Hippocampal formation (tissue), 2 donors: ENCODE measurements at places on chromosomes 2 and 18.

- no peak for DNase-seq
Measured at GRCh38 chr2:104046466-104046865, 807.4 kb upstream of the POU3F3 start.

- DNase-seq, result no peak
Measured at GRCh38 chr2:3257826-3258225, 119.8 kb downstream of the EIPR1 start.

DNA sequence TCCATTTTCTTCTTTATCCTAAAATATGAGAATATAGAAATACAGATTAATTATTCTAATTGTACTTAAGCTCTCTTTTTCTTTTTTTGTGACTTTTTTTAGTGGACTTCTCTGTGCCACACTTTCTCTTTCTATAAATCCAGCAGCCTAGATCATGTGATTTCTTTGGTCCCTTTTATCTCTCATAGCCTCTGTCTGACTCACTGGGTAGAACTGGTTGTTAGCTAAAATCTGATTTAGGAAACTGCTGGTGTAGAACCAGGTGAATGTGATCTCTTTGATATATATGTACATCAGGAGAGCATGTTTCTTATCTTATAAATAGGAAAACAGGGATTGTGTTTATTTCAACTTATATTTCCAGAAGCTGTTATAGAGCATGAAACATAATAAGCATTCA, 54.9 kb downstream of the VRK2 start:
- no peak for DNase-seq

GRCh38 chr2:37637190-37637860, 34.1 kb downstream of the CDC42EP3 start:
- no peak for DNase-seq

- no peak for DNase-seq
Measured at GRCh38 chr18:54626779-54627178, 35.7 kb downstream of the DYNAP start.

DNA sequence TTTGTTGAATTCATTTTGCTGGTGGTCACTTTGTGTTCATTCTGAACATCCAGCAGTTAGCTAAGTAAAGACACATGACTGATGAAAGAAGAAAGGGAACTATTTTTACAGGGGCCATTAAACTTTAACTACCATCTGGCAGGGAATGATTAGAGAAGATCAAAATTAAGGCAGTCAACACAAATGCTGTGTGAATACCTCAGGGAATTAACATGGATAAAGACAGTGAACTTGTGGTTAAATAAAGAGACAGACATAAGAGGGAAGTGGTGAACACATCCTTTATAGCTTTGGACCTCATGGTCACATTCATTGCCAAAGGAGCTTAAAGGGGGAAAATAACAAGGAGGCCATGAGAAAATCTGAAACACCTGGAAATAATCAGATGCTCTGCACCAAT, 52.6 kb upstream of the ATP5MC3 start:
- no peak for DNase-seq

DNA sequence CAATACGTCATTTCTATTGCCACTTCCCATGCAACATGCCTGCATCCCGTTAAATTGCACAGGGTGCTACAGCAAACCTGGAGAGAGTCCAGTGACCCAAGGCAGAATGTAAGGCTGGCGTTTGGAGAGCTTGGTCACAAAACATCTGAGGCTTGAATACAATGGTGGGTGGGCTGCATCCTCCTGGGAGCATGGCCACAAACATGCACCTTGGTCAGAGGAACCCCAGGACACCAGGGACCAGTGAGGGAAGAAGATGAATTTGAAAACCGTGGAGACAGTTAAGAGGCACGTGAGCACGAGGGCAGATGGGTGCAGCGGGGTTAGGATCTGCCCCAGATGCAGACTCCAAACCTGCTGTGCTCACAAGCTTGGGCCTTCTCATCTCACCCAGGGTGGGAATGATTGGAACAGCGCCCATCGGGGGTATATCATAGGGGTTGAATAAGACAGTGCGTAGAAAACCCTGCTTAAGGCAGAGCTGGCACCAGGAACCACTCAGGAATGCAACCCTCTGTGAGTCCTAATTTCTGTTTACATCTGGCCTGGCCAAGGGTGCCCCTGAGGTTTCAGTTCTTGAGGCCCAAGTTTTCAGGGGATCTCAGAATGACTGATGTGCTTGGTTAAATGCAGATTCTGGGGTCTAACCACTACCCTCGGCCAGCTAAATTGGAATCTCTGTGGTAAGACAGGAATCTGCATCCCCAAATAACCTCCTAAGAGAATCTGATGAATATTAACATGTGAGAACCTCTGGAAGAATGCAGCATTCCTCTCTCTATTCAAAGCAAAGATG, 97.2 kb downstream of the ARL4C start:
- DNase-seq, result no peak

DNA sequence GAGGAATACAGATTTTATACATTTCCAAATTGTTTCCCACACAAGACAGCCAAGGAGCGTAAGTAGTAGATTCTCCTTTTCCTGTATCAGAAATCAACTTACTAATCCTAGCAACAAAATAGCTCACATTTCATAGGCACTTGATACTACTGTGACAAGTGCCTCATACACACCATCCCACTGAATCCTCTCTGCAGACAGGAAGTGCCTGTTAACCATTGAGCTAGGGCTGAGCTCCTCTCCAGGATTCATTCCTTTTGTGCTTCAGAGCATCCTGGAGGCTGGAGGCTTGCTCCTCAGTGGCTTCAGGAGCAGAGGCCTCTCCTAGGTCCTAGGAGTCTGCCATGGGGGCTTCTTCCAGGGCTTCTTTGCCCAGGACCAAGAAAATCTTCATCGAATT, 20.8 kb upstream of the ZNF396 start:
- no peak for DNase-seq

DNA sequence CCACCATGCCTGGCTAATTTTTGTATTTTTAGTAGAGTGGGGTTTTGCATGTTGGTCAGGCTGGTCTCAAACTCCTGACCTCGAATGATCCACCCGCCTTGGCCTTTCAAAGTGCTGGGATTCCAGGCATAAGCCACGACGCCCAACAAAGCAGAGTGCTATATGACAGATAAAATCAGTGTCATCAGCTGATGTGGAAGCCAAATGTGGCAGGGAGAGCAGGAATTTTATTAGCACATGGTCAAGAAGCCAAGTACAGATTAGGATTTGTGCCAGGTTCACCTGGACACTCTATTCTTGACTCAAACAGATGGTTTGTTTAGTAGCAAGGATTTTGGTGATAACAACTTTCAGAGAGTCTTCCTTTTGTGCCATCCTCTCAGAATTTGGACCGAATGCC, 62.7 kb downstream of the LCLAT1 start:
- DNase-seq, result no peak

DNA sequence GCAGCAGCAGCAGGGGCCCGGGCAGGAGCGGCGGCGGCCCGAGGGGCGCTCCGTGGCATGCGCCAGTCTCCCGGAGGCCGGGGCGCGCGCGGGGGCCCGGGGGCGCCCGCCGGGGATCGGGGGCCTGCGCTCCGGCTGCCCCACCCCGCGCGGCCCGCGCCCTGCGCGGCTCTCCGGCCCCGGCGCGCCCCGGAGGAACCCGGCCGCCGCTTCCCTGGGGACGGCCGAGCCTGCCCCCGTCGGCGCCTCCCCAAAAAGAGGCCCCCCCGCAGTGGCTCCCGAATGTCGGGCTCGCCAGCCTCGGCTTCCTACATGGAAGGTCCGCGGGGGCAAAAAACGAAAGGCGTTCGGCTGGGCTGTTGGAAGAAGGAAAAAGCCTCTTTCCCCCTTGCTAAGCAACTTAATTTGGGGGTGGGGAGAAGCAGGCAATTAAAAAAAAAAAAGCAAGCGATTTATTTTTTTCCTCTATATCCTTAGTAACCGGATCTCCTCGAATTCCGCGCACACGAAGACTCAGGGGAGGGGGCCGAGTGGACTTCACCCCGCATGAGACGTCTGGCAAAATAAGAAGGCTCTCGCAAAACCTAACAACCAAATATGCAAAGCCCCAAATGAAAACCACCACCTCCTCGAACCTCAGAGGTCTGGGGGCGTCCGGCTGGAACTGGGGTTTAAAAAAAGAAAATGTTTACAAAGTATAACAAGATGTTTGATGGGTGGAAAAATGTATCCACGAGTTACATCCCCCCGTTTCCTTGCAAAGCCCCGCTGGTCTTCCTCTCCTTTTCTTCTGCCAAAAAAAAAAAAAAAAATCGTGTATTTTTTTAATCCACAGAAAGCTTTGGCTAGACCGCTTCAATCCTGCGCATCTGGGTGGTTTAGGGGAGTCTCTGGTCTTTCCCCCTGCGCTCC, at the start of gene SMAD7:
Gene SMAD7, minus strand, starts transcription at position 430 of the 912 bp plus-strand sequence. CDS start 541 bp downstream, outside the sequence.
- no peak for DNase-seq

GRCh38 chr2:237627441-237628246, at the start of gene LRRFIP1:
Gene LRRFIP1 (plus strand): TSS chr2:237627587. CDS start chr2:237627645, 58 bp downstream.
- no peak for DNase-seq
